Right renal pelvis (tissue), 4 donors: ENCODE measurements at places on chromosomes 2 and 18.

GRCh38 chr18:43122955-43123354 lies 7.5 kb upstream of the RIT2 start:
- DNase-seq, result no peak

DNA sequence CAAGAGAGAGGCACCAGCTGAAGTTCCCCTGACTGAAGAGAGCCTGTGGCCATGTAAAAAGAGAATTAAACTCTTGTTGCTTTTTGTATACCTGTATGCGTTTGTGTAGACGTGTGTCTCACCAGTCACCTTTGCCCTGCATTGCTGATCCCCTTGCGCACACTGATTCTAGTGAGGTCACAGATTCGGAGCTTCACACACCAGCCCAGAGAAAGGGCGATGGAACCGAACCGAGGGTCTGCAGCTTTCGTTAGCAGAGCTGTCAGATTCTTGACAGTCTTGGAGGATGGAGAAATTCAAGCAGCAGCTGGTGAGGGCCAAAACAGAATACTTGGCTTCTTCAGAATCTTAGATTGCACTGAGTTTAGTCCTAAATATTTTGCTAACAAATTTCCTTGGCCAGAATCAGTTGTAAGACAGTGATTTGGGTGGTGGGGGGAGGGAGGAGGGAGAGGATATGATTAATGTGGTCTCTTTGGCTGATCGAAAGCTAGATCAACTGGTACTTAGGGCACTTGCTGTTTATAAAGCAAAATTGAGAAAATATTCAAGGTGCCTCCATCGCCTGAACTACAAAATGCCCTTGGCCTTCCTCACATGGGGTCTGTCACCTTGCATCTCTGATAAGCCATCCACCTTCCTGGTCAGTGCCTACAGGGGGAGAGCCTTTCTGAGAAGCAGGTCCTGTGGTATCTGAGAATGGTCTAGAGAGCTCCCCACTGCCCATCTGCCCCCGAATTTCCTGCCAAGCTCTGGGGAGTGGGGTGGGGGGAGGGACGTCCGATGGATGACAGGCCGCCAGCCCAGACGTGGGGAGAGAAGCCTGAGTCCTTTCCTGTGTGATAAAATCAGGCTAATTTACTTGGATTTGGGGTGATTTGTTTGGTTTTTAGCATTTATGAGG lies 123.5 kb downstream of the CABLES1 start:
- DNase-seq, result no peak

- DNase-seq, result no peak
These were observed 194.0 kb upstream of the LYPD1 start for GRCh38 chr2:132863961-132864360.

- no peak for DNase-seq
These were observed 93.4 kb downstream of the AGAP1 start for GRCh38 chr2:235587202-235587601.

- no peak for DNase-seq
These were observed 74.6 kb downstream of the ARL4C start for GRCh38 chr2:234422273-234422732.

- DNase-seq, result no peak
These were observed 31.6 kb upstream of the FZD5 start for GRCh38 chr2:207801259-207801658.

- no peak for DNase-seq
These were observed 54.2 kb upstream of the POMC start for GRCh38 chr2:25222477-25223121.

DNA sequence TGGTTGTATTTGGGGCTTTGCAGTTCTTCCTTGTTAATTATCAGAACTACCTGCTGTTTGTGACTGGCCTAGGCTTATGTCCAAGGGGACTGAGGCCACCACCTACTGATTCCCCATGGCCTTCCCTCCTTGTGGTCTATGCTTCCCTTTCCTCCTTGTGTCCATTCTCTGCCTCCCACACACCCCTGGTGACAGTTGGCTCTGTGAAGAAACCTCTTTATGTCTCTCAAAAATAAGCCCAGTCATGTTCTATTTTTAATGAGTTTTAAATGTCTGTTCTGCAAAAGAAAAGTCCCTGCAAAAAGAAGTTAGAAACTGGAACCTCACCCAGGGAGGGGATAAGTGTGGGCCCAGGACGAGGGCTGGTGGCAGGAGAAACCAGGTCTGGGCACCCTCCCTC lies 105.0 kb downstream of the SMC6 start:
- DNase-seq, result no peak

DNA sequence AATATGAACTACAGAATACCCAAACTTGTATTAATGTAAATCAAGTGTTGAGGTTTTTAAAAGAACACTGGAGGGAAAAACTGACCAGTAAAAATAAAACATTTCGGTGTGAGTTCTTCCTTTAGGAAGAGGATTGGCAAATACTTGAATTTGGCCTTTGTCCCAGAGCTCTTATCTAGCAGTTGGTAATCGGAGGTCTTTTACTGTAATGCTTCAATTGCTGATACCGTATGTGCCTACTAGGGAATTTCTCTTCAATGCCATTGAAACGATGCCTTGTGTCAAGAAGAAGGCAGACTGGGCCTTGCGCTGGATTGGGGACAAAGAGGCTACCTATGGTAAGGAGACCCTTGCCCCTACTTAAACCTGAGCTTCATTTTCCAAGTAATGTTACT lies 4.1 kb downstream of the RRM2 start:
- no peak for DNase-seq

DNA sequence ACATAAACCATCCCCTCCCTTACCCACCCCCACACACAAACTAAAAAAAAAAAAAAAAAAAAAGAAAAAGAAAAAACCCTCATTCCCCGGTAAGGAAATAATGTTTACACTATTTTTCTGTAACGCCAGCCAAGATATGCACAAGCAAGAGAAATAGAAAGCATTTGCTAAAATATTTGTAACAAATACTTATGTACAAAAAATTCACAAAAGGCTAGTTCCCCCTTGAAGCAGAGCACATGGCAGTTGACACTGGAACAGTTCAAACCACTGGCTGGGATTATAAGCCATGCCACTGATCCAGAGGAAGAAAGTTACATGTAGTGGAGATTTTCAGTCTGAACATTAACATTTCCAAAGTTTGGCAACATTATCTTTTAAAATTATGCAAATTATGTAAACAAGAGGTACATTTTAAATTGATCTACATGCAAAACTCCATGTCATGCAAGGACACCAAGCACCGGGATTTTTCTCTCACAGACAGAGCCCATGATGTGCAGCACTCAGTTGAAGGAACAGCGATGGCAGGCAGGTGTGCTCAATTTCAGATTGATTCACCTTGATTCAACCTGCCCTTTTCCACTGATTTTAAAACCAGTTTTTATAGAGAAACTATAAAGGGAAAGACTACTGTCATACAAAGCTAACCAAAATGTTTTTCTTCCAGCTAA lies 21.4 kb downstream of the PNO1 start:
- no peak for DNase-seq

GRCh38 chr18:54268751-54269150 lies 566 bp upstream of the POLI start:
- no peak for DNase-seq

- DNase-seq, result no peak
These were observed 143.9 kb upstream of the FN1 start for GRCh38 chr2:215579809-215580208.

GRCh38 chr2:1049691-1050090 lies 99.0 kb downstream of the SNTG2 start:
- no peak for DNase-seq

DNA sequence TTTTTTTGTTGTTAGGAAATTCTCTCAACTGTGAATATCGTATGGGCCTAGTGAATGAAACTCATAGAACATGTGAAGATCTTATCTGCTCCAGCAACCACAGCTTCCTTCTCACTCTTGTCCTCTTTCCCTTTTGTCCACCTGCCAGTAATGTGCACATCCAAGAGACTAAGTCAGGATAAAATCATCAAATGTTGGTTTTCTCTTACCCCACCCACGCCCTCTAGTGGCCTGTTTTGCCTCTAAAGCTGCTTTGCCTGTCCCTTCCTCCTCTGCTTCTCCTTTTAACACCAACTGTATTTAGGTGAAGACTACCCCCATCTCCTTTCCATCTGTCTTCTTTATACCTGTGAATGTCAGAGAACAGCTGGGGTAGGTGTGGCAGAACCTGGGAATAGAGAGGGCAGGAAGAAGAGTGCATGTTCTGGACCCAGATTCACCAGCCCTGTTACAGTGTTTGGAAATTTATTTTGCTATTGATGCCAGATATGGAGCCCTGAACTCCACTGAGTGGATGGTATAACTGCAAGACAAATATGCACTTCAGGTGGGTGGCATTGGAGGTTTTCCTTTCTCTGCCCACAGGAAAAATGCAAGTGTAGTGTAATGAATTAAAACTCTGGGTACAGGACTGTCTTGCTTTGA lies 8.4 kb upstream of the MGAT5 start:
- DNase-seq, result peak; percentile 41

DNA sequence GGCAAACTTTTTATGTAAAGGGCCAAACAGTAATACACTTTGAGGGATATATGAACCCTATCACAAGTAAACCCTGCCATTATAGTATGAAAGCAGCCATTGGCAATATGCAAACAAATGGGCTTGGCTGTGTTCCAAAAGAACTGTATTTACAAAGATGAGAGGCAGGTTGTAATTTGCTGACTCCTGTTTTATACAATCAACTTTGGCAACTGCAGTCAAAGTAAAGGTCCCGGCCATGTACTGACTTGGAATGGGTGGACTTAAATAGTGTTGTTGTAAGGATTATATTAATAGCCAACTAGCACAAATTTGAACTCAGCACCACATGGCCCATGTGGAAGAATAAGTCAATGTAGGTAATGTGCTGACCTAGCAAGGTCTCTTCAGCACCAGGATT lies 223.4 kb downstream of the WDPCP start:
- DNase-seq, result no peak

- DNase-seq, result no peak
These were observed 102.0 kb upstream of the PXDN start for GRCh38 chr2:1846046-1847015.

GRCh38 chr2:231671270-231672050 lies 36.9 kb upstream of the PTMA start:
- no peak for DNase-seq

- no peak for DNase-seq
These were observed 286.8 kb downstream of the MYCN start for GRCh38 chr2:16226943-16227664.

- no peak for DNase-seq
These were observed 25.1 kb downstream of the STEAP3 start for GRCh38 chr2:119248751-119249150.

DNA sequence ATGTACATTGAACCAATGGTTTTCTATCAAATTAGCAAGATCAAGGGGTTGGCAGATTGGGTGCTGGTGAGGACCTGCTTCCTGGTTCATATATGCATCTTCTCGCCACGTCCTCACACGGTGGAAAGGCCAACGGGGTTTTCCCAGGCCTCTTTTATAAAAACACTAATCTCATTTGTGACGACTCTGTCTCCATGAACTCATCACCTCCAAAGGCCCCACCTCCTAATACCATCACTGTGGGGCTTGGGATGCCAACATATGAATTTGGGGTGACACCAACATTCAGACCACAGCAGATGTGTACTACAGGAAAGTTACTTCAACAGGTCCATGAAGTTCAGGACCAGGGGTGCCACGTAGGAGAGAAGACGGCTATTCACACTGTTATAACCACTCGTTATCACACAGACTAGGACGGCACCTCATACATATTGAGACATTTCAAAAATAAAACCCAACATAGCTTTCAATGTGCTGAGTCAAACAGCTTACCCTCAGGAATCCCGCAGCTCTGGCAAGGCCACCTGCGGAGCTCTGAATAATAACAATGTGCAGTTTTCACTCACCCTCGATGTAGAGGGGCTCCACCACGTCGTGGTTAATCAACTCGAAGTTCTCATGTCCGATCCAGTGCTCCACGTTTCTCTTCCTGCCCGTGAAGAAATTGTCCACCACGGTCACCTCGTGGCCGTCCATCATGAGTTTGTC lies 49.3 kb downstream of the UXS1 start:
- DNase-seq, result no peak

GRCh38 chr18:58540381-58540943 lies 88.4 kb downstream of the ALPK2 start:
- DNase-seq, result no peak

DNA sequence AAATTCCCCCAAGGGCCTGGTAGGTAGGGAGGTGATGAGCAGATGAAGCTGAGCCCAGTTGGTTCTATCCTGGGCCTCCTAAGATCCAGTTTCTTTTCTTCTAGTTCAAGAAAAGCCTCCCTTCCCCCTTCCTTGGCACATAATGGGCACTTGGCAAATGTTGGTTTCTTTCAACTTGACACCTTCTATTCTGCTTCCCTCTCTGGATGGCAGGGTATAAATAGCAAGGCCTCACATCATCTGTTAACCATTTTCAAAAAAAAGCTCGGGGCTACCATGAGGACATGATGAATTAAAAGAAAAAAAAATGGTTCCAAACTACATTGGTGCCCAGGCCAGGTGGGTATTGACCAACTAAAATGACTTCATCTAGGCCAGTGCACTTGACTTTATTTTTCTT lies 29.9 kb downstream of the CTAGE1 start:
- DNase-seq, result no peak

- DNase-seq, result no peak
These were observed 586.3 kb downstream of the PLCL1 start for GRCh38 chr2:198390670-198391069.

DNA sequence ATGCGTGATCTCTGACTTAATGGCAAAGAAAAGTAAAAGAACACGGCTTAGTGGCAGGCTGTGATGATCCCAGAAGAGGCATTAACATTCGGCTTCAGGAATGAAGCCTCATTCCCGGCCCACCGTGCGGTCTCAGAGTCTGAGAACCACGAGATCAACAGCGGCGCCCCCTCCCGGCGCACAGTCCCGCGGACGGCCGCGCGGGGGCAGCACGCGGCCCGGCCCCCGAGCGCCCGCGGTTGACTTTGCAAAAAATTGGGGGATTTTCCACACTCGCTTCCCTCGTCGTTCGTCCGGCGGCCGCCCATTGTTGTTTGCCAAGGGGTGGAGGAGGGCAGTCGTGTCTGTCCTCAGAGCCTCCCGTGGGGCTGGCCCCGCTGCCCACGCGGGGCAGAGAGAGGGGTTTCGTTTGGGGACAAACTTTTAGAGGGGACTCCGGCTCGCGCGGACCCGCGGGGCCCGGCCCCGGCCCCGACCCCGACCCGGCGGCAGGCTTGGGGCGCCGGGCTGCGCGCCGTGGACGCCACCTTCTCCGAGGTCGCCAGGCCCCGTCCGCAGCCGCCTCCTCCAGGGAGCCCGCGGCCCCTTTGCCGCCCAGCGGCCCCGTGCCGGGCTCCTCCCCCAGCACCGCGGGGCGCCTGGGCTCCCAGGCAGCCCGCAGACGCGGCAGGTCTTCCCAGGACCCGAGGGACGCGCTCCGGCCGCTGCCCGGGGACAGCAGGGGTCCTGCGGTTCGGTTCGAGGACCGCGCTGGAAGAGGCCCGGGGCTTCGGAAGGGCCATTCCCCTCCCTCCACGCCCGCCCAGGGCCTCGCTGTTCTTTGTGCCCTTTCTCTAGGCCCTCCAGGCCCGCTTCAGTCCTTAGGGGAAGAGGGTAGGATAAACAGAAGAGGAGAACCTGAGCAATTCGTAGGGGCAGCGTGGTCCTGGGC lies 3.4 kb upstream of the HS6ST1 start:
- DNase-seq, result peak; percentile 80

DNA sequence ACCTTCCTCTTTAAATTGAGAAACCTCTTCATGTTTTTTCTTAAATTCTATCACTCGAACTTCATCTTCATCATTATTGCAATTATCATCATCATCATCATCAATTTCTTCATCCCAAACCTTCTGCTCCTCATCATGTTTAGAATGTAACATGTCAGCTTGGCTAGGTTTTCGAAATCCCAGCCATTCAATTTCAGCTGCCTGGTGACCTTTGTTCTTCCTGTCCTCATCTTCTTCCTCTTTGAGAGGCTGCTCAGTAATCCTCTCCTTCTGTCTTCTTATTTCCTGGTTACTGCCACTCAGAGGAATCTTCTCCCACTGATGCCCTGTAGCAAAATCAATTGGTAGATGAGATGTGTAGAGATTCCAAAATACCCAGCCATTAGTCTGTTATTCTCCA lies 4.2 kb downstream of the ERMN start:
- no peak for DNase-seq
